ENCODE measurements at places on chromosomes 2 and 18.

- no peak for DNase-seq
Measured at GRCh38 chr2:42834161-42834560, 41.8 kb upstream of the HAAO start.

GRCh38 chr2:47653902-47654789 lies 128.8 kb upstream of the MSH6 start:
- DNase-seq: no peak

GRCh38 chr18:68394705-68395104 lies 320.2 kb downstream of the TMX3 start:
- no peak for DNase-seq

DNA sequence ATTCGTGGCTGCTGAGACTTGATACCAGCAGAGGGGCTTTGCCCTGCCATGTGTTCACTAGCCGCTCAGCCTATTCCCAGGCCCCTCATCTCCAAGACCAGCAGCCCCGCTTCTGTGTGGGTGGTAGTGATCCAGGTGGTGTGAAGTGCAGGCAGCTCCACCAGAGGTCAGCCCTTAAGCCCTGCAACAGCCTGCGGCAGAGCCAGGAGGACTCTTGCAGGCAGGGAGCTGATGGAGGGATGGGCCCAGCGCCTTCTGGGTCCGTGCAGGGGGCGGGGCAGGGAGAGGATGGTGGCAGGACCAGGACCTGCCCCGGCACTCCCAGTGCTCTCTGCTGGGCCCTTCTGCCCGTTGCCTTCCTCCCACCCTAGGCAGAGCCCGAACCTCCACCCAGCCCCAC lies 162.0 kb downstream of the SH3BP4 start:
- DNase-seq: no peak

- DNase-seq: no peak
Measured at GRCh38 chr2:45439788-45440773, 171.0 kb downstream of the SRBD1 start.

DNA sequence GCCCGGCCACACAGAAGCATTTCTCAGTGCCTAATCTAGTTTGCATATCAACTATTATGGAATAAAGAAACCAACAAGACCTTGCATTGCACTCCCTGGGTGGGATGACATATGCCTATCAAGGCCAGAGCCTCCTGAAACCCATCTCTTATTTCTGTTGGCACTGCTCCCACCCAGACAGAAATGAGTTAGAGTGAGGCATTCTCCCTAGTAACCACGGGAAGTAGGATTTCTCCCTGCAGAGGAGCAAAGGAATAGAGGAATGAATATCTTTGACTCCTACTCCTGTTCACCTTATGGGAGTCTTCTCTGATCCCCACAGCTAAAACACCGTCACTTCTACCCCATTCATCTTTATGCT lies 24.2 kb upstream of the SCYGR1 start:
- no peak for DNase-seq
